ENCODE measurements at places on chromosomes 16 and 17.

GRCh38 chr17:44820631-44821212, 9.4 kb downstream of the GJC1 start:
- no peak for DNase-seq

- peak; percentile 90 for DNase-seq
Measured at GRCh38 chr17:45228763-45229539, 7.3 kb downstream of the FMNL1 start.

GRCh38 chr16:68190736-68191510, 45.0 kb downstream of the ESRP2 start:
- no peak for DNase-seq

DNA sequence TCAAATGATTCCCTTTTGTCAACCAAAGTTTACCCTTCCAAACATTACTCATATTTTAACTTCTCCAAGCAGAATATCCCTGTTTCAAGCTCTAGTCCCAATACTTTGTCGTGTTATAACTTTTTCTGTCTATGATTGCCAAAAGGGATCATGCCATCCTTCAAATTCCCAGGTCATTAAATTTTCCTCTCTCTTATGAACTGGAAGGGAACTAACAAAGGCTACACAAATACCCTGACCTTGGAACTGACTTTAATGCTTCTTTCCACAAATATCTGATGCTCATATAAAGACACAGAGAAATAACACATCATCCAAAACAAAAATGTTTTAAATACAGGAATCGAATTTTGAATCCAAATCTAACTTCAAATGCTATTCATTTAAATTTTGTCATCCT, 1352.7 kb downstream of the CDH11 start:
- DNase-seq: no peak

DNA sequence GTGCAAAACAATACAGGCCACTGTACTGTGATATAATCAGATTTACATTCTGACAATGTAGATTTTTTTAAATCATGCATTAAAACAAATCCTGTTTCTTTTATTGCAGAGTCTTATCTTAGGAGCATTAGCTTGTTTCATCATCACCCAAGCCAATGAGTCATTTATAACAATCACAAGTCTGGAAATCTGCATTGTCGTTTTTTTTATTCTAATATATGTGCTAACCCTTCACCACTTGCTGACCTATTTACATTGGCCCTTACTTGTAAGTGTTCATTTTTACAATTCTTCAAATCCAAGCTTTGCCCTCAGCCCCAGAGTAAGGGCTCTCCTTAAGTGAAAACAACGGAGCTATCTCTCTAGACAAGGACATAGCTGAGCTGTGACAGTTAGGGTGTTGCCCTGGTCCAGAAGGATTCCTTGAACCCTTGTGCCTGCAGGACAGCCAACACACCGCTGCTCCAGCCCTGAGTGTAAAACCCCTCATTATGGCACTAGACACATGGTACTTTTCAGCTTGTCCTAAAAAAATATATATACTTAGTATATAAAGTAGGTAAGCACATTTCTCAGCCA, 3.7 kb downstream of the CMTM1 start:
- DNase-seq: no peak

DNA sequence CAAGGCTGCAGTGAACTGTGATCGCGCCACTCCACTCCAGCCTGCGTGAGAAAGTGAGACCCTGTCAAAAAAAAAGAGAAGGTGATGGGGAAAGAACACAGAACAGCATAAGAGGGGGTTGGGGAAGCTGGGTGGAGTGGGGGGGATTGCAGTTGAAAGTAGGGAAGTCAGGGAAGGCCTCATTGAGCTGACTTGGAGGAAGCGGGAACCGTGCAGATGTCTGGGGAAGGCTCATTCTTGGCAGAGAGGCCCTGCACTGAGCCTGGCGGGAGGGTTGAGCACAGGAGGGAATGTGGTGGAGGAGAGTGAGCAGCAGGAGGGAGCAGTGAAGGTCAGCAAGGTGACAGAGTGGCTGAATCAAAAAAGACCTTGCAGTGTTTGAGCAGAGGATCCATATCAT, 26.9 kb downstream of the IL4R start:
- DNase-seq: no peak

GRCh38 chr16:47892999-47893398, 262.8 kb downstream of the ABCC12 start:
- DNase-seq: no peak

DNA sequence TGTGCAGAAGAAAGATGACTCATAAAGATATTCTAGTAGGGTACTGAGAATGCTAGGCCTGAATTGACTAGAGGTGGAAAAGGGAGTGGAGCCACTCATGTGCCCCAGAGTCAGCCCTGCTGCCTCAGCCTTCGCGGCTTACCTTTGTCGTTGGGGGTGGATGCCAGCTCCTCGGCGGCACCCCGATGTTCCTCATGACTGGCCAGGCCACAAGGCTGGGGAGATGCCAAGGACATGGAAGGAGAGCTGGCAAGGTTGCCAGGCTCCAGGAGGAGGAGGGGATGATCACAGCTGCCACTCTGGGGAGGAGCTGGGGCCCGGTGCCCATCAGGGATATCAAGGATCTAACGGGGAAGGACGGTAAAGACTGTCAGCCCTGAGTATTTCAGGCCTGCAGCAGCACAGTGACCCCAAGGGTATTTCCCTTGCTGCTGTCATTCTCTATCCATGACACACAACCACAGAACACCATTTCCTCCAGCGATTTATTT, 9.7 kb upstream of the SLC35B1 start:
- DNase-seq: no peak

- DNase-seq: no peak
Measured at GRCh38 chr17:74455025-74455545, 11.3 kb upstream of the CD300A start.

GRCh38 chr17:45195424-45195823, 26.3 kb upstream of the FMNL1 start:
- no peak for DNase-seq

DNA sequence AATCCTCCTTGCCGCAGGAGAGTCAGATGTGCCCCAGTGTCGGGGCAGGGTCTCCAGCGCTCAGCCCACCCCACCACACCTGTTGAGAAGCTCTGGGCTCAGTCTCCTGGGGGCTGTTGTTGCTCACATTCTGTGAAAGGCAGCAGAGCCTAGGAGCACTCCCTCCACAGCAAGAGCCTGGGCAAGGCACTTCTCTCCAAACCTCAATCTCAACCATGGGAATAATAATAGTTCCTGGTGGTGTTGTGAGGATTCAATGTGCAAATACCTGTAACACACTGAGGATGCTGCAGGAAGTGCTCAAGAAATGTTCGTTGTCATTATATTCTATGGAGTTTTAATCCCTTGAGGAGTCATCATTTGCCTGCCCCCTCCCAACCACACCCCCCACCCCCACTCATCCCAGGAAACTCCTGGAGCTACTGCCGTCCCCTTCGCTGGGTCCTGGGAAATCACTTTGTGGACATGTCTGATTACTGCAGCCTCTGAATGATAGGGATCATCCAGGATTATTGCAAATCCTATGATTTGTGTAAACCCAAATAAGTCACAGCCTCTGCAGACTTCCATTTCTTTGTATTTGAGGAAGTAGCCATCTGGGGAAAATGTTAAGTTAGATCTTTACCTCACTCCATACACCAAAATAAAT, 61.5 kb downstream of the CCT6B start:
- no peak for DNase-seq

- DNase-seq: no peak
Measured at GRCh38 chr16:77912617-77913016, 109.7 kb upstream of the CLEC3A start.

- DNase-seq: no peak
Measured at GRCh38 chr17:31155208-31155810, 60.5 kb downstream of the NF1 start.

GRCh38 chr17:78882540-78883088, 20.4 kb downstream of the CEP295NL start:
- DNase-seq: no peak

DNA sequence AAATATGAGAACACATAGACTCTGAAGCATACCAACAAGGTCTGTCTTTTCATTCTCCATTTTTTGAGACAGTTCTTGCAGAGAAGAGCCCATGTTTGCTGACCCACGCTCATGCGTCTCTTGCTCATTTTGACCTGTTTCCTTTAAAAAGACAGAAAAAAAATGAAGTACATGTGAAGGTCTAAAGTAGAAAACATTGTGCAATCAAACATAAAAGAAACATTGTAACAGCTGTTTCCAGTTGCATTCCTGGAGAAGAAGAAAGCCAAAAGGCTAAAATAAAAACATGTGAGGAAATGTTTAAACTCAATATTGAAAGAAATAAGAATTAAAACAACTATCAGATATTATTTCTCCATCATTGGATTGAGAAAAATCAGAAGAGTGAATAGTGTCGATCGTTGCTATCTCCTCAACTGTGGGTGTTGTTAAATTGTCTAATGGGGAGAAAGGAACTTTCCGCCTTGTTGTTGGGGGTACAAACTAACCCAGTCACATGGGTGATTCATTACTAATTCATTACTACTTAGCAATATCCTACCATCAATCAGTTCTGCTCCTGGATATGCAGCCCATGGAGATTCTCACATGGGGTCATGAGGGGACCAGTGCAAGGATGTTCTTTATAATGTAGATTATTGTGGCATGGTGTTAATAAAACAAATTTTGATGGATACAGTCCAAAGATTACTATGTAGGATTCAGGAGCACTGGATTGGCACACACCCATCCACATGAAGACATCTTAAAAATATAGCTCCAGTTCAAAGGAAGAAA, 9.5 kb downstream of the ABCA9 start:
- DNase-seq: no peak

DNA sequence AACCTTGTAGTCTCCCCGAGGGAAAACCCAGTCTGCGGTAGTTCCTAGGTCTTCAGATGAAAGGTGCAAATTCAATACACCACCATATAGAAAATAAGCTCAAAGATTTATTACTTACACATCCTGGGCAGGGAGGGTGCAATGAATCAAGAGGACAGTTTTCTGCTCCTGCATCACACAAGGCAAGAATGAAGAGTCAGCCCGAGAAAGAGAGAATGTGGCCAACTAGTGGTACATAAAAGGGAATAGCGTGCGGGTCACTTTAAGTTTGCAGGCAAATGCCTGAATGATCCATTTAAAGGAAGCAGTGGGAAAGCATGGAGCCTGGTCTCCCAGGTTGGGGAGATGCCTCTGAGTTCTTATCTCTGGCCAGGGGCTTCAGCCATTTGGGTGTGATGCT, 403.4 kb downstream of the GRIN2A start:
- DNase-seq: no peak

GRCh38 chr16:50505714-50506542, 42.3 kb upstream of the NKD1 start:
- no peak for DNase-seq

DNA sequence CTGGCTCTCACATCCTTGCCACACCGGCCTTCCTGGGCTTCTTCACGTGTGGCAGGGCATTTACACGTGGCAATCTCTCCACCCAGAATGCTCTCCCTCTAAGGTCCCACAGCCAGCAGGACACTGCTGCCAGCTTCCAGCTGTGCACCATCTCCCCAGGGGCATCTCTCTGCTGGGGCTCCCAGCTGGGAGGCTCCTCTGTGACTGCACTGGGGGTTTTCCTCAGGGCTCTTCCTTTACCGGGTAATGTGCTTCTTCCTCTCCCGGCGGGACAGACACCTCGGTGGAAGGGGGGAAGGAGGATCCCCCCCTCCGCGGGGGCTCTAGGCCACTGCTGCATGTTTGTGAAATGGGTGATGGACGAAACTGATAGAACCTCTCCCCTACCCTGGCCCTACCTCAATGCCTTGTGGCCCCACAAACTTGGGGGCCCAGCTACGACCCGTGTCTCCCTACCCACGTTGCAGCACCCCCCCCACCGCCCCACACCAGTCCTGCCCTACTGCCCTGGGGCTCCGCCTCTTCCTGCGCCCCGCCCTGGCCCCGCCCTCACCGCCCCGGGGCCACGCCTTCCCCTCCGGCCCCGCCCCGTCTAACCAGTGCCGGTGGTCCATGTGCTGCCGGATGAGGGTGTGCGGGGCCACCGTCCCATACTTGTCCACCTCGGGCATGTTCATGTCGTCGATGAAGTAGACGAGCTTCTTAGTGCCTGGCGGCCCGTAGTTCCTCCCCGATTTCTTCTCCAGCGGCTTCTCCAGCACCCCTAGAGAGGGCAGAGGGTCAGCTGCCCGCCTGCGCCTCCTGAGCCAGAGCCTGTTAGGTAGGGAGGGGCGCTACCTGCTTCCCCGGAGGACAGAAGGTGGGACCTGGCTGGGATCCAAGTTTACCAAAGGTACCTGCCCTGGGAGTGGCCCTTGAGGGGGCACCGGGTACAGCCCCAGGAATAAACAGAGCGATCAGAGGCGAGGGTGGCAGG, 92.6 kb downstream of the DNAH17 start:
- DNase-seq: peak; percentile 95
